ENCODE measurements at places on chromosomes 3 and 15.

DNA sequence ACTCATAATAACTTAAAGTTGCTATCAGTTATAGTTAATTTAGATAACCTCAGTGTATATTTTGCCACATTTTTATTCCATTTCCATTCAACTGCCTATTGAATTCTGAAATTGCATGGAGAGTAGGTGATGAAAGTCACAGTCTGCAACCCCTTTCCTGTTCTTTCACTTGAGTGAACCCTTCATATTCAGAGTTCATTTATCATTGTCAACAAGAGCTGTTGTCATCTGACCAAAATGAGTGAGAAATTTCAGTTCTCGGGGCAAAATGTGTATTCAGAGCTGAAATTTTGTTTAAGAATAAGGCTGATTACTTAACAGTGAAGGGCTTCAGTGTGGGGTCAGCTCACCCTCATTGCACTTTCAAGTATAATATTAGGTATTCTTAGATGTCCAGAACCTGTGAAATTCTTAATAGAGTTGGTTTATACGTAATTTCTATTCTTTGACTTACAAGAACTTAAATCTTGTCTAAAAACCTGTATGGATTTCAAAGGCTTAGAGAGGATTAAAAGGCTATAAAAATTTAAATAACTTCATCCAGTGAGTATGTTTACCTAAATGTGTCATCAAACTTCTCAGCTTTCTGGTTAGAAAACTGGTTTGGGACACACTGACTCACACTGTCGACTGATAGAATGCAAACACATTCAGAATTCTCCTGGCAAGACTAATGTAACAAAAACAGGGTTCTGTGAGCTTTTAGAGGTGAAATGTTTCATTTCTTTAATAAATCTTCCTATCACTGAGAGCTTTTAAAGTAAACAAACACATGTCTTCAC, 92.2 kb downstream of the CMSS1 start:
- no peak for DNase-seq

GRCh38 chr3:61094608-61095007, 156.6 kb downstream of the FHIT start:
- DNase-seq = no peak

DNA sequence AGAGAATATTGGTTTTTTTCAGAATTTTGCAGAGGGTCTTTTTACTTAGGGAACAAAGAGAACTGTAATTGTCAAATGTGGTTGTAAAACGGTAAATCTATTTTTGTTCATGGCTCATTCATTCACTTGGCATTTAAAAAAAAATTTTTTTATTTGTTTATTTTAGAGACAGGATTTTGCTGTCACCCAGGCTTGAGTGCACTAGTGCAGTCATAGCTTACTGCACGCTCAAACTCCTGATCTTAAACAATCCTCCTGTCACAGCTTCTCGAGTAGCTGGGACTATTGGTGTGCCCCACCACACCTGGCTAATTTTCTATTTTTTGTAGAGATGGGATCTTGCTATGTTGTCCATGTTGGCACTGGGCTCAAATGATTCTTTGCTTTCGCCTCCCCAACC, 301.8 kb downstream of the LPP start:
- no peak for DNase-seq

- no peak for DNase-seq
Observed at GRCh38 chr15:93862791-93863190, 368.6 kb upstream of the MCTP2 start.

GRCh38 chr3:34020726-34021680, 222.6 kb downstream of the PDCD6IP start:
- no peak for DNase-seq

- DNase-seq = no peak
Observed at GRCh38 chr3:151990696-151991376, 117.4 kb downstream of the SUCNR1 start.

- DNase-seq = no peak
Observed at GRCh38 chr15:97470417-97470816, 490.1 kb upstream of the ARRDC4 start.

DNA sequence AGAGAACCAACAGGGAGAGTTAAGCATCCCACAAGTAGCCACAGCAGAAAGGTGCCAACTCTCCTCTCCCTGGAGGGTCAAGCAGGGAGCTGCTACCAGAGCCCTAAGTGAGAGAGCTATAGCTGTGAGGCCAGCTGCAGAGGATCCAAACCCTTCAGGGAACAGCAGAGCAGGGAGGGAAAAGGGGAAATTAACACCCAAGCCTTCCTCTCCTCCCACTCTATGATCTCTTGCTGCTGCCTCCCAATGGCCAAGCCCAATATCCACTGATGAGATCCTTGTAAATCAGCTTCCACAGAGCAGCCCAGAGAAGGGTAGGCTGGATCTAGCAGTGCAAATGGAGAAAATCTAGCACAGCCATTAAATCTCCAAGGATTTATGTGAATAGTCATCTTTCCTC, 68.2 kb upstream of the THBS1 start:
- DNase-seq = no peak

GRCh38 chr15:51190424-51191068, 95.8 kb upstream of the TNFAIP8L3 start:
- no peak for DNase-seq

GRCh38 chr15:88954431-88955277, 41.5 kb upstream of the MFGE8 start:
- DNase-seq = no peak

- DNase-seq = no peak
Observed at GRCh38 chr3:38657369-38657768, 7.9 kb upstream of the SCN5A start.

DNA sequence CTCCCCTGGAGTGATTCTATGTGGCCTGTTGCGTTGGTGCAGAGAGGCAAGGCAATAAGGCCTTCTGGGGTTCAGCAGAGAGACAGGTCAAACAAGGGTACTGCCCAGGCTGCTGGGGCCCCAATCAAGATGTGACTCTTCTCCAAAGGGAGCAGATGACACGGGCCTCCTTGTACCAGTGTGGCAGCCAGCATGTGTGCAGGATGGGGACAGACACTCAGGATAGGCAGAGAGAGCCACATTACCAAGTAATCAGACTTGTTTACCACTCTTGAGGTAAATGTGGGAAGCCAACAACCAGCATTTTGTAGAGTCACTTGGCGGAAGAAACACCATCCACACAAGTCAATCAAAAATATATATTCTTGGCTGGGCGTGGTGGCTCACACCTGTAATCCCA, 95.3 kb upstream of the DLG1 start:
- no peak for DNase-seq

DNA sequence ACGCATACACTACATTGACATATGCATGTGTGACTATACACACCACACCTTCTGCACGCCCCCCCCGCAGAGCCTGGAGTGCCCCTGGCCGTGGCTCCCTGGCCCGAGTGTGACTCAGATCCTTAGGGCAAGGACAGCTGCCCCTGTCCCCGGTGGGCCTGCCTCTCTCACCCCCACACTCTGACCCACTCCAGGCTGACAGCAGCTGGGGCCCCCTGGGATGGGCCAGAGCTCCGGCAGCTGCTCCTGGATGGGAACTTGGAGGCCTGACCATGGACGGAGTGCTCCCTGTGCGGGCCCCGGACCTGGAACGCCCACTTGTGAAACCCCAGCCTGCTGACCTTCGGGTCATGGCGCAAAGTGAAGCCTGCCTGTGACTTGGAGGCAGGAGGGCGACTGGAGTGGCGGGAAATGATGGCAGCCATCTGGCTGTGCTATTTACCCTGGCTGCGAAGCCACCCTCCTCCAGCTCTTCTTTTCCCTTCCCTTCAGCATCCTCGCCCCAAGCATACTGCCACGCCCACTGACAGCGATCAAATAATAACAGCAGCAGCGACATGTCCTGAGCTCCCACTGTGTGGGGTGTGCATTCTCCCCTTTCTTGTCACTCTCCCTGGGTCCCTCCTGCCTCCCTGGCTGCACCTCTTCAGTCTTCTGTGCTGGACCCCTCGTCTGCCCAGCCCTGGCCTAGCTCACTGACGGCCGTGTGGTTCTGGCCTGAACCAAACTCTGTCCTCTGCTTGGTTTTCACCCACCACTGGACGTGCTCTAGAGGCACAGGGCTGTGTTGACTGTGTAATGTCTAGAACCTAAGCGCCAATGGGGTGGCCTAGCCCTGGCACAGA, 90.7 kb upstream of the MEF2A start:
- no peak for DNase-seq

DNA sequence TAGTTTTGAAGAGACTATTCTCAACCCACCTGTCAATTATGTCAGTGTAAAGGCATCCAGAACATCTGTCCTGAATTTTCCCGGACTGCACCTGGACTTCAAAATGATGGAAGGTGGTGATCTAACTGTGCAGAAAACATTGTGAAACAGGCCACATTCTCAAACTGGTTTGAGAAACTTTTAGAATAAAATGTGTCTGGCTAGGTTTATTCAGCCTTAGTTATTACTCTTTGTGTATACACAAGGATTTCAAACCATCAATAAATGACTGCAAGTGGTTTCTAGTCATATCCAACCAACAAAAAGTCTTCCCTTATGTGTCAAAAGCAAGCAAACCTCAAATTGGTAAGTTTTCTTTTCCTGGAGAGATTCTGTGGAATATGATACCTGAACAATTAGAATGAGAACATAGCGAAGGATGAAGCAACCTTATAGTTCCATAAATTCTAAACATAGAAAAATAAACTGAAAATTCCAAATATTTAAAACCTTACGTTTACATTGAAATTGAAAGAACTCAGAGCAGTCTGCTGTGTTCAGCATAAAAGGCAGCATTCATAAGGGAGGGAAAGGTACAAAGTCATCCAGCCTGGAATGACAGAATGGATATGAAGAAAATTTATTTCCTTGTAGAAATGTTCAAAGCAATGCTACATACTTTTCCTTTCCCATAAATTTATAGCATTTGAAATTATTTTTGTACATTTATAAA, 306.6 kb upstream of the TGFBR2 start:
- no peak for DNase-seq

DNA sequence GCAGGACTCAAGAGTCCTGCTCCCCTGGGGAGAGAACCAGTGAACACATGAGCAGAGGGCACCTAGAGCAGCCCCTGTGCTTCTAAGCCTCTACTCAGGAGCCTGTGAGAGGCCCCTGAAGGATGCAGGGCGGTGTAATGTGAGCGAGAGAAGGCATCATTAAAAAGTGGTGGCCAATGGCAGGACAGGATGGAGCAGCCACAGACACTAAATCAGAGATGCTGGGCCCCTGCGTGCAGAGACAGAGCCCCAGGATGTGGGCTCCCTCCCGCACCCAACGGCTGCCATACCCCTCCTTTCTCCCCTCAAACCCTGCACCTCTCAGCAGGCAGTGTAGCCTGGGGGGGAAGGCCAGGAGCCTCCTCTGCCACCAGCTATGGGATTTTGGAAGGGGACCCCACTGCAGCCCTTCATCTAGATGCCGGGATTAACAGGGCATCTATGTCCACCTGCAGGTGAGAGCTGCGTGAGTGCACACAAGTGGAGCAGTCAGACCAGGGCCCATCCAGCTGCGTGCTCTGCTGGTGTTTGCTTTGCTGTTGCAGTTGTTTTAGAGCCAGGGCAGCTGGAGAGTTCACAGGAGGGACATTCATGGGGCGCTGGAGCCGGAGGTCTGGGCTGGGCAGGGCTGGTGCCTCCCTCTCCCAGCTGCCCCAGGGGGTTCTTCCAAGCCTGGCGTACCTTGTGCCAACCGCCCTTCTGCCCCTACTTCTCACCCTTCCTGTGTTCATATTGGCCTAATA, 5.1 kb upstream of the IQSEC1 start:
- DNase-seq = no peak

DNA sequence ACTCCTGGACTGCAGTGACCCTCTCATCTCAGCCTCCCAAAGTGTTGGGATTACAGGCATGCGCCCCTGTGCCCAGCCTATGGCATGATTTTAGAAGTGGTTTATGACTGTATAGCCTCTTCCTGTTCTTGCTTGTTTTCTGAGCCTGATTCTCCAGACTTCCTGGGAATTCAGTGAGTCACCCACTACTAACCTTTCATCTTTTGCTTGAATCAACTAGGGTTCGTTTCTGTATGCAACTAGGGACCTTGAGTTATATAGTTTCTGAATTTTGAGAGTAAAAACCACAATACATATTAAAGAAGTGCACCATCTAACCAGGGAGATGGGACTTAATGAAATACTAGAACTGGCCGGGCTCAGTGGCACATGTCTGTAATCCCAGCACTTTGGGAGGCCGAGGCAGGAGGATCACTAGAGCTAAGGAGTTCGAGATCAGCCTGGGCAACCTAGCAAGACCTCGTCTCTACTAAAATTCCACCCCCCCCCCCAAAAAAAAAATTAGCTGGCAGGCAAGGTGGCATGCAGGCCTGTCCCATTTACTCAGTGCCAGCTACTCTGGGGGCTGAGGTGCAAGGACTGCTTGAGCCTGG, 76.0 kb downstream of the ZNF609 start:
- DNase-seq = no peak

DNA sequence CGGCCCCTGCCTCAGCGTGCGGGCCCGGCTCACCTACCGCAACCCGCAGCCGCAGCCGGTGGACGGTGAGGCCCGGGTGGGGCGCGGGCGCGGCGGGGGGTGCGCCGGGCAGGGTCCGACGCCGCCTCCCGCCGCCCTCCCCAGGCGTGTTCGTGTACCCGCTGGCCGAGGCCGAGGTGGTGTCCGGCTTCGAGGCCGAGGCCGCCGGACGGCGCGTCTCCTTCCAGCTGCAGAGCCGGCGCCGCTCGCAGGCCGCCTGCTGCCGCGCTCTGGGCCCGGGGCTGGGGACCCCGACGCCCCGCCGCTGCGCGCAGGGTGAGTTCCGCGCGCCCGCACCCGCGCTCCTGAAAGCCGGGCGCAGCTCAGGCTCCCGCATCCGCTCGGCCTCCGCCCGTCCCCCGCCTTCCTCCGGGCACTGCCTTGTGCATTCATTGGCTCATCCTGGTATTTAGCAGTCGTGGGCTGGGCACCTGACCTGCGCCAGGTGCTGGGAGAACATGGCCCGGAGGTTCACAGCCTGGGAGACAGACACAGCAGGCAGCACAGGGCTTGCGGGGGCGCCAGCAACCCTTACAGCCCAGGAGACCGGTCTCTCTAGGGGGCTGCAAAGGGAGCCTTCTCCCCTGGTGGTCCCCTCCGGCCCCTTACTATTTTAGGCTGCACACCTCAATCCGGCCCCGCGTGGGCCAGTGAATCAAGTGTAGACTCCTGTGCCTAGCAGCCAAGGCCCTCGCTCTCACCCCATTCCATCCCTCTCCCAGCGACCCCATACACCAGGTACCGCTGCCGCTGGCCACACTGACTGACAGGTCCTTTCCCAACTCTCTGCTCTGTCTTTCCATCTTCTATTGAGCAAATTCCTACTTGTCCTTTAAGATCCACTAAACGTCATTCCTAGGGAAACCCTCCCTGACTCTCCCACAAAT, 1.5 kb downstream of the VWA5B2 start:
- no peak for DNase-seq

GRCh38 chr15:92864127-92864814, 35.9 kb upstream of the CHD2 start:
- DNase-seq = no peak

DNA sequence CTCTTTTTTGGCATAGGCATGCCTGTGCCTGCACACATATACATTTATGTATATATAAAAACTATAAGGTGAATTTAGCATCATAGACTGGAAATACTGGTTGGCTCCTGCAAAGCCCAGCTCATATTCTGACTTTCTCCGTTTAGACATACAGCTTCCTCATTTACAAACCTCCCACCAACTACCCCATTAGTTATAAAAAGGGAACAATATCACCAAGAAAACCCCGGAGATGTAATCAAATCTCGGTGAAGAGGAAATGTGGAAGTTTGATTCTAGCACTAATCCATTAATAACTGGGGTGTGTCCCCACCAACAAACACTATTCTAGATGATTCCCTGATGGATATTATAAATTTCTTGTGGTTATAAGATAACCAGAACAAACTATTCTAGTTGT, 517.7 kb upstream of the TBL1XR1 start:
- DNase-seq = no peak
